Activated T-cell treated with anti-CD3 and anti-CD28 coated beads for 24 hours (primary cell): ENCODE measurements at places on chromosomes 2 and 18.

GRCh38 chr2:26959331-26959730 lies 11.1 kb upstream of the MAPRE3 start:
- DNase-seq = no peak

DNA sequence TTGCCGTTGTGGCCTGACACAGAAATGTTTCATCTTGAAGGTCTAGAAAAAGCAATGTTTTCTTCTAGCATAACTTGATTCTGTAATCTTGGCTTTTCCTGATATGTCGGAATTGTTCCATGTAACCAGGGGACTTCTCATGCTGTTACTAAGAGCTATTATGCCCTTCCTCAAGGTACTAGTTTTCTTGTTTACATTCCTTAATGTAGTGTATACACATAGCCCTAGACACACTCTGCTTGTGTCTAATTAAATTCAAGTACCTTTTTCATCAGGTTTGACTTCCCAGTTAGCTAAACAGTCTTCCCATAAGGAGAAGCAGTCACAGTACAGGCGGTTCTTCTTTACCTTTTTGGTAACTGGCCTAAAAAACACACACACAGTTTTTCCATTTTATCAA lies 122.8 kb upstream of the MSH6 start:
- DNase-seq = no peak

- no peak for DNase-seq
Observed at GRCh38 chr18:3230401-3231334, 10.9 kb upstream of the MYOM1 start.

DNA sequence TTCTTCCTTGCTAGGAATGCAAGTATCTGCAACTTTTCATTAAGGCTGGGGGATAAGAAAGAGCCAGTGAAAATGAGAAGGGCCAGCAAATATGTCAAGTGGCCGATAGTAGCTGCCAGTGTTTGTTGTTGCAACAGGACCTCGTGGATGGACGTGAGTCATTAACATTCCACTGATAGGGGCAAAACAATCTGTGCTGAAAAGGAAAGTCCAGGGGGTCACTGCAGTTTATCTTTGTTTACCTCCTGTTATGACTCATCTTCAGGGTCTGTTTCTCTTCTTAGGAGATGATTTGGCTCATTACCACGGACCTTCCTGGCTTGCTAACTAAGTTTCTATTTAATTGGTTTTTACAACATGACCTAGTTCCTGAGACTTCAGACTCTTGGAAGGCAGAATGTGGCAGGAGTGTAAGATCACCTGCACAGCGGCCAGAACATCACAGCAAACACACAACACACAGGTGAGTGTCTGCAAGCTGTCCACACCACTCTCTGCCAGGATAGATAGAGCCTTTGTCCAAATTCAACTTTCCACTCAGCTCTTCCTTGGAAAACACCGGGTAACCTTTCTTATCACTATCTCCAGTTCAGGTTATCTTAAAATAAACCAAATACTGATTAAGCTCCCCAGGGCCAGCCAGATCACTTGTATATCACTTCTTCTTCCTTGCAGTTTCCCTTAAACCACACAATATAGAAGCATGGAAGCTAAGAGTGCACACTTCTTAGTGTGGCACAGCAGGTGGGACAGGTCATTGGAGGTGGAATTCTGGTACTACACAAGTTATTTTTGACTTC lies 157.5 kb upstream of the LMAN1 start:
- DNase-seq = no peak

- DNase-seq = no peak
Observed at GRCh38 chr2:95087379-95087778, 34.2 kb downstream of the MRPS5 start.

GRCh38 chr2:45123521-45124191 lies 114.4 kb upstream of the SIX2 start:
- no peak for DNase-seq

- peak; percentile 26 for DNase-seq
Observed at GRCh38 chr2:88880441-88880953, 189.0 kb downstream of the RPIA start.

DNA sequence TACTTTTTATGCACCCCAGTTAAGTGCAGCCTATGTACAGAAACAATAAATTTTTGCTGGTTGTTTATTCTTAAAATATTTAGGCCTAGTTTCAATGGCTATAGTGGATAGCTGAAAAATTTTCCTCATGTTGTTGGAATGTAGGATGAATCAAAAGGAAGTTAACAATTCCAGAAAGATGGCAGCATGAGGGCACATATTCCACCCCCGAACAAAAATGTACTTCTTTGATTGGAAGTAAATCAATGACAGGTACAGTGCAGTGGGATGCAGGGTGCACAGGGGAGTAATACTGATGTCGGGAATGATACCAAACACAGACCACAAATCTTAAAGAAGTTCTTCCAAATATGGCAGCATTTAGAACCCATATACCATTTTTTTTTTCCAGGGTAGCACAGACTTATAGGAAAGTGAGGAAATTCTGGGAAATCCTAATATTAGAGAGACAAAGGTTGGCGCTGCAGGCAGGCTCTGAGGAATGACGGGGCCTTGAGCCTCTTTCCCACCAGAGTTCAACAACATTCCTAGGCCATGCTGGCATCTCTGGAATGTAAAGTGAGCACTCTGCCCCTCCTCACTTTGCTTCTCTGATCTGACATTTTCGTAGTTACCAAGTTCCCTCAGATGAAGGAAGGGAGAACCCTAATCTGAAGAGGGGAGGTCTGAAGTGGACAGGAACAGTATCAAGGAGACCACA lies 36.6 kb upstream of the IKZF2 start:
- DNase-seq = no peak

DNA sequence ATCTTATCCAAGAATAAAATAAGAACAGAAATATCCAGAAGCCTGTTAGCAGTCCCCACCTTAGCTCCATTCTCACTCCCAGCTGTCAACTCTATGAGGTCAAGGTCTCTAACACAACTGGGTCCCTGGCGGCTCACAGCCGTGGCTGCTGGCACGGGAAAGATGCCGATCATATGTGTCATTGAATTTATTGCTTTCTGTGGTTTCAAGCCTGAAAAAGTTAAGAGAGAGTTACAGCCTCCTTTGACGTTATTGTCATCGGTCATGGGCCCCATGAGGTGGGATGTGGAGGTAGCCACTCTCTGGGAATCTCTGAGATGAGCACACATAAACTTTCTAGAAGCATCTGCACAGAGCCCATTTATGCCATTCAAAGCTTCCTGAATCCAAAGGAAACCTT lies 28.7 kb upstream of the CABLES1 start:
- DNase-seq = no peak

- DNase-seq = no peak
Observed at GRCh38 chr2:22832196-22832595, 552.8 kb upstream of the KLHL29 start.

DNA sequence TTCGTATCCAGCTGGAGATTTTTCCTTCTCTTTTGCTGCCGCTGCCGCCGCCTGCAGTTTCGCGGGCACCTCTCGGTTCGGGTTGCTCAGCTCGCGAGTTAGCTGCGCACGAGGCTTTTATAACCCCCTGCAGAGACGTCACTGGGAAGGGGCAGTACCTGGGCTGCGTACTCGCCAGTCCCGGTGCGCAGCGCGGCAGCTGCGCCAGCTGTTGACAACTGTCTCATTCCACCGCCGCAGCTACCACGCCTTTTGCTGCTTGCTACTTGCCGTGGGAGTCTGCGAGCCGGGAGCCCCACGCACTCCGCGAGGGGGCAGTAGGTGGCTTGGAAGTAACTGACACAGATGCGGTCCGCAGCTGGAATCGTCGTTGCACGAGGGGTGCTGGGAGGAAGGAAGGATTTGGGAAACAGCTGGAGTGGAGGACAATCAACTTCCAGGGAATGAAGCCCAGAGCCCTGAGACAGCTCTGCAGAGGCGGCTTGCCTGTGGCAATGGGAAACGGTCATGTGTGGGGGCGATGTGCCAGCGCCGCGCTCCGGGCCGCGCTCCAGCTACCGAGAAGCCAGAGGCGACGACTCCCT lies at the start of gene TACR1:
Gene TACR1 (minus strand): TSS at position 93 of the 584 bp plus-strand sequence. CDS start 586 bp downstream, outside the sequence.
- peak; percentile 33 for DNase-seq

DNA sequence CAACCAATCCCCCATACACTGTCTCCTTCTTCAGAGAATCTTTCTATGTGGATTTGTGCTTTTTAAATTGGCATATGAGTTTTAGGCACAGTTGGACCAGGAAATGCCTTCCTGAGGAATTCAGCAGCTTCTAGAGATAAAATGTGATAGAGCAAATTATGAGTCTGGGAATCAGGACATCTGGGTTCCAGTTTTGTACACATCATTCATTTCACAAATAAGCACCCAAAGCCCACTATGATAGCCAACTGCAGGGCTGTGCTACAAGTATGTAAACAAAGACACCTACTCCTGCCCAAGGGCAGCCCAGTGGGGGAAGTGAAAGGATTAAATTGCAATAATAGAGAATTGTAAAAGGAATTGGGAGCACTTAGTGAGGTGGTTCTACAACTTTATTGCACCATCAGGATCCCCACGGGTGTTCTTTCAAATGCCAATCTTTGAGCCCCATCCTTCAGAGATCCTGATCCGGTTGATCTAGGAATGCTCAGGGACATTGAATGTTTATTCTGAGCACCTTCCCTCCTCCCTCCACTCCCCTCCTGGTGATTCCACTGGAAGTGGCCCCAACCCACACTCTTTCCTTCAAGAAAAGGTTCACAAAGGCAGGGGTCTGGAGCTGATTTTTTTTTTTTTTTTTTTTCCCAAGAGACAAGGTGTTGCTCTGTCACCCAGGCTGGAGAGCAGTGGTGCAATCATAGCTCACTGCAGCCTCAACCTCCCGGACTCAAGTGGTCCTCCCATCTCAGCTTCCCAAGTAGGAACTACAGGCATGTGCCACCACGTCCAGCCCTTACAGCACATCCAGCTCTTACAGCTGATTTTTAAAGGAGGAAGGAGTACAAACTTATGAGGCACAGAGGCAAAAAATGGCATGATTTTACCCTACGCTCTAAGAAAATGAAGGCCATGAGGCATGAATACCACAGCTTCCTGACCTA lies 11.1 kb upstream of the KCMF1 start:
- no peak for DNase-seq

DNA sequence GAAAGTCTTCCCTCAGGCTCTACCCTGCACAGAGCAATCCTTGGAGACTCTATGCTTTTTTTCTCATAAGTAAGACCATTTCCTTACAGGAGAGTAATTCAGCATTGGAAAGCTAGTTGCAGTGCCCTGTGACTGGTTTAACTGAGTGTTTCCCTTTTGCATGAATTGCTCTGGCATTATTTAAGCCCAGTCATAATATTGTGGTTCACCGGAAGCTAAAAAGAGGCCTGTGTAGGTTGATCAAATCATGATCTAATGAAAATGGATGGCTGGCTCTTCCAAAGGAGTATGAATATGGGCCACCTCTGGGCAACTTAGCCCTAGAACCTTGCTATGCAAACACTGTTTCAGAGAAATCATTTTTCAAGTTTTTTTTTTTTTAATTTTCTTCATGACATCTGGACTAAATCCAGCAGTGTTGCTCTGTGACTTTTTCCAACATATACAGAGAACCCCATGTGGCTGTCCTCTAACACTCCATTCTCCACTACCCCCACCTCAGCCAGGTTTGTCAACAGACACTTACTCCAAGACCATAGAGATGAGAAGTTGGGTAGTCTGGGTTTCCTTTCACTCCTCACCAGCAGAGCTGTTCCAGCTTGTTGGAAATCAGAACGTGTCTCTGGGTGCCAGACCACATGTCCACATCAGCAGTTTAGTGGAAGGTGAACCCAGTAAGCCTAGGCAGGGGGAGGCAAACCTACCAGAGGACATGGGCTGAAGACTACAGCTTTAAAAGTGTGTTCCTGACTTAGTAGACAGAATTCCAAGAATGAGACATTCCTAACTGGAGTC lies 175.2 kb upstream of the SLC14A2 start:
- DNase-seq = no peak

DNA sequence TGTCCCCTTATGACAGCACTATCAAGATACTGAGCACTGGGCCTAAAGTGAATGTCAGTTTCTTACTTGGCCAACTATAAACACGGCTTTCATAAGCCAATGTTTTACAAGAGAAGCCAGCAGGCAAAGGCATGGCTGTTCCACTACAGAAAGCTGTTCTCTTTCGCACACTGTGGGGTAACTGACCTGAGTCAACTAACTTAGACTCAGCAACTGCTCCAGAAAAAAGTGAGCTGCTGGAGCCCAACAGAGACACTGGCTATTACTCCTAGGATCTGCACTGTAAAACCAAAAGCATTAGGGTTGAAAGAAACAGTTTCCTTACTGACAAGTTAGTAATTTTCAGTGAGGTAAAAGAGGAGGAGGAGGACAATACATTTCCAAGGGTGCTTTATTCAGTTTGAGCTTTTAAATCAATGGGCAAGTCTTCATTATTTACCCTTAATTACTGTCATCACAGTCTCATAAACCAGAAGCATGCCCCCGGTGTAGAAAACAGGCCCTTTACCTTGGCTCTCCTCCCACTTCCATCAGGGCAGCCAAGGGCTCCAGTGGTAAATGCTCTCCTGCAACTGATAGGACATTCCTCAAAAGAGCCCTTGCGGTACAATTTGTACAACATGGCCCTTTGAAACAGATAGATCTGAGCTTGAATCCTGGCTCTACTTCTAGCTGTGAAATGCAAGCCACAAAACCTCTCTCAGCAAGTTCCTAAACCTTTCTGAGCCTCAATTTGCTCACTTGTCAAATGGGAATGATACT lies 275.7 kb downstream of the PDE11A start:
- DNase-seq = no peak

DNA sequence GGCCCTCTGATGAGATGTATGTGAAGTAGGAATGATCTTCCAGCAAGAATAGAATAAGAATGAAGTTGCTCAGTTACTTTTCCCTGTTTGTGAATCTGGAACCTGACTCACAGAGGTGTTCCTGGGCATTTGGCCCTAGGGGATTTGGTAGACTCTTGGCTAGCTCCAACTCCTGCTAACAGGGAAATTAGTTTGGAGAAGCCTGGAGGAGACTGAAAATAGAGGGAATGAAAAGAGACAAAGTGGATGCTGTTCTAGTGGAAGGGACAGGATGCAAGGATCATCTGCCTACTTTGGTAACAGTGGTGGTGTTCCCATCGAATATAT lies 19.6 kb downstream of the TMEM17 start:
- no peak for DNase-seq

GRCh38 chr2:231470246-231470900 lies 6.1 kb upstream of the NCL start:
- DNase-seq = no peak

GRCh38 chr2:36964496-36965058 lies 1.8 kb downstream of the STRN start:
- DNase-seq = no peak

DNA sequence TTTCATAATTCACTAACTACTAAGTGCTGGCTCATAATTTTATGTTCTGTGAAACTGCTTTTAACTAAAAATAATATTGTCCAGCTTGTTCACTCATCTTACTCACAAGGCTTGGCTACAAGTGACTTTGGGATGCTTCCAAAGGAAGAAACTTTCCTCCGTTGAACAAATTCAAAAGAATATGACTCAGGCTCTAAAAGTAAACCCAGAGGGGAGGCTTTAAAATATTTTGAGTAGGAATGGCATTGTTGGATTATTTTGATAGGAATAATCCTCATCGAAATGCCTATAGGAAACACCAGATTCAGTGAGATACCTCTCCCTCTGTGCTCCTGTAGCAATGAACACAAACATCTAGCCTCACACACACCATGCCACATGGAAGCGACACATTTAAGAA lies 25.2 kb upstream of the TLK1 start:
- DNase-seq = no peak
